ENCODE measurements at places on chromosomes 1 and 21.

- DNase-seq = no peak
Measured at GRCh38 chr1:25854554-25854953, 4.7 kb downstream of the AUNIP start.

GRCh38 chr1:210477328-210477924 lies 148.7 kb downstream of the HHAT start:
- DNase-seq = no peak

DNA sequence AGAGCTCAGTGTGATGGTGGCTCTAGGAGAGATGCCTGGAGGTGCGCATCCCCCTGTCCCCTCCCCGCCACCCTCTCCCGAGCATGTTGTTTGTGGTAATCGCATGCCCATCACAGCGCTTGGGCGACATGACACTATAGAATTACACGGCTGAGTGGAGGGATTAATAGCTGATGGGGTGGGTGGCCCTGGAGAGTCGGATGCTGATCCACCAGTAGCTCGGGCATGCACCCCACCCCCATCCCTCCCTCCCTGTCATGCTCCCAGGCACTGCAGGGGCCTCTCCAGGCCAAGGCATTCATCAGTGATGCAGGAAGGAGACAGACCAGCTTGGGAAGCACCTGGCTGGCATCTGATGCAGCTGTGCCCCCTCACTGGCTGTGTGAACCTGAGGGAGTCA lies 159.0 kb upstream of the IGSF21 start:
- DNase-seq = no peak

DNA sequence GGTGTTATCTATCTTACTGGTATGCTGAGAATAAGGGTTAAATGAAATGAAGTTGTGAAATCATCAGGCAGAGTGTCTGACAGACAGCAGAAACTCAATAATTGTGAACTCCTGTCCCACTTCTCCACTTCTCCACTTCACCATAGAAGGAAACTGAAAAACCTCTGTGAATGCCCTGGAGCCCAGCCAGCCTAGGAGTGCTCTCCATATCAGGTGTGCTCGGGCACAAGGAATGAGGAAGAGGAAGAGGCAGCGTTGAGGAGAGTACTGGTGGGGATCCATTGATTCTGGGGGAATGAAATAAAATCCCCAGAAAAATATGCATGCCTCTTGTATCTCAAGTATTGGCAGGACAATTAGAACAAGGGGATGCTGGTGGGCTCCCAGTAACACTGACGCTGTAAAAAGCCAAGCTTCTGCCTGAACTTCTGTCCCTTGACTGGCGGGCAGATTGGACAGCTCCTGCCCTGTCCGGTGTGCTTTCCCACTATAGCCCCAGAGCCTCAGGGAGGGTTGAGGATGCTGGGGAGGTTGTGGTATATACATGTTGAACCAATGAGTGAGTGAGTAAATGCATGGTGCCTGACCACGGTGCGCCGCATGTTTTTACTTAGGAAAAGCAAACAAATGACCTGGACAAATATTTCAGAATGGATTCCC lies 47.7 kb downstream of the NMNAT2 start:
- DNase-seq = no peak

DNA sequence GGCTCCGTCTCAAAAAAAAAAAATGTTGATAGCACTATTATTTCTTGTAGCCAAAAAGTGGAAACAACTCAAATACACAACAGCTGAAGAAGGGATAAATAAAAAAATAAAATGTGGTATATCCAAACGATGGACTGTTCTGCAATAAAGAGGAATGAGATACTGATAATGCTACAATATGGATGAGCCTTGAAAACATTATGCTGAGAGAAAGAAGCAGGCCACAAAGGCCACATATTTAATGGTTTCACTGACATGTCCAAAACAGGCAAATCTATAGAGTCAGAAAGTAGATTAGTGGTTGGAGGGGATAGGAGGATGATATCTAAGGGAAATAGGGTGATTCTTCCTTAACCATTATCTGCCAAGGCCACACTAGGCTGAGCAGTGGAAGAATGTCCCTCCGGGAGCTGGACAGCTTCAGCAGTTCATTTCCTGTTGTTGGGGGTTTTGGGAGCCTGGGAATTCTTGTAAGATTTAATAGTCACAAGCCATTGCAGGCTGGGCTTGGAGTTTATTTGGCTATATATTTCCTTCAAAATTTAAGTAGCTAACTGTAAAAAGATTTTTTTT lies 53.5 kb downstream of the ST3GAL3 start:
- DNase-seq = no peak

DNA sequence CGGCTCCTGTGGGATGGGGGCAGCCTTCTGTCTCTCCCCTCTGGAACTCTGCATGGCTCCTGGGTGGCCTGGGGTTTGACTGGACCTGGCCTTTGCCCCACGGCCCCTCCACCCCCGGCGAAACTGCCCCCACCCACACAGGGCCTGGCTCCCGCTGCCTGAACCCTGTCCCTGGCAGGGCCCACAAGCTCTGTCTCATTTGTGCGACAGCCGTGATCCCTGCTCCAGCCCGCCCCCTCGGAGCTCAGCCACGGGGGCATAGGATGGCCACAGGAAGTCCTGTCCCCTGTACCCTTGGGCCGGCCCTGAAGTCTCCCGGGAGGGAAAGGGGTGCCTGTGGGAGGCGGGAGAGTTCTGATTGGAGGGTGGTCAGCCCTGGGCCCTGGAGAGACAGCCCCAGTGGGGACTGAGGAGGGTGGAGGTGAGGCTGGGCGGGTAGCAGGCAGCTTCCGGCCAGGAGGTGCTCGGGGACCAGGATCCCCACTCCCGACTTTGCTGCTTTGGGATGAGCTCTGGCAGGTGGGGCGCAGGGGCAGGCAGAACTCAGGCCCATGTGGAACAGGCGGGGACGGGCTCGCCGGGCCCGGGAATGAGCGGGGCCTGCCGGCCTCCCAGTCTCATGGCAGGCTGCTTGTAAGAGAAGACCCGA lies 45.1 kb downstream of the SLX9 start:
- DNase-seq = no peak

DNA sequence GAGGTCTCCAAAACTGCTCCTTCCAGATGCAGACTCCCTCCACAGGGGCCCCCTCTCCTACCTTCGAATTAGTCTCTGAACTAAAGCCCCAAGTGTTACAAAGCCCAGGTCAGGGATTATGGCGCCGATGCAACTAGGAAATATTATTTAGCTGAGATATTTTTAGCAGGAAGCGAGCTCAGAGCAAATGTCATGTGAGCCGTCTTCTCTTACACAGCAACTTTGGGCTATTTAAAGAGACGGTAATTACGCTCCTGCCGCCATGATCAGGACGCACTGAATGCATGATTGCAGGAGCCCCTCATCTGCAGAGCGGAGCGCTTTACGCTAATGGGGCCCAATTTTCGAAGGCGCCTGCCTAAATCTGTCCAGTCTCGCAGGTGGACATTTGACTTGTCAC lies 55.3 kb upstream of the TARDBP start:
- DNase-seq = no peak

DNA sequence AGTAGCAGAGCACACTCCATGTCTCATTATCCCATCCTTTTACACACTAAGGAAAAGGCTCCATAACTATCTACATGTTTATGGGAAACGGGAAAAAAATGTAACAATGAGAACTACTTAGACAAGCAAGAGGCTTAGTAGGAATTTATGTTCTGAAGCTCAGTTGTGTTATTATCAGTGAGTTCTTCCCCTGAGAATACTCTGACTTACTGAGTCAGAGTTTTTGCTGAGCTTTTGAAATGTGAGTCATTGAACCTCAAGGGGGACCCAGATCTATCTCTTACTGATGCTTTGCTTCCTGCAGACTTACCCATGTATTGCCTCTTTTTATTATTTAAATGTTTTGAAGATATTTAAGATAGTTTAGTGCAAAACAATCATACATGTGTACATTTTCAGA lies 20.1 kb downstream of the CFHR5 start:
- DNase-seq = no peak

Measured in SK-N-DZ (cell line).